Activated CD4-positive, alpha-beta T cell treated with anti-CD3 and anti-CD28 coated beads for 24 hours (primary cell): ENCODE measurements at places on chromosomes 5 and 9.

GRCh38 chr5:145324767-145325479, 510.2 kb downstream of the PRELID2 start:
- DNase-seq = no peak

DNA sequence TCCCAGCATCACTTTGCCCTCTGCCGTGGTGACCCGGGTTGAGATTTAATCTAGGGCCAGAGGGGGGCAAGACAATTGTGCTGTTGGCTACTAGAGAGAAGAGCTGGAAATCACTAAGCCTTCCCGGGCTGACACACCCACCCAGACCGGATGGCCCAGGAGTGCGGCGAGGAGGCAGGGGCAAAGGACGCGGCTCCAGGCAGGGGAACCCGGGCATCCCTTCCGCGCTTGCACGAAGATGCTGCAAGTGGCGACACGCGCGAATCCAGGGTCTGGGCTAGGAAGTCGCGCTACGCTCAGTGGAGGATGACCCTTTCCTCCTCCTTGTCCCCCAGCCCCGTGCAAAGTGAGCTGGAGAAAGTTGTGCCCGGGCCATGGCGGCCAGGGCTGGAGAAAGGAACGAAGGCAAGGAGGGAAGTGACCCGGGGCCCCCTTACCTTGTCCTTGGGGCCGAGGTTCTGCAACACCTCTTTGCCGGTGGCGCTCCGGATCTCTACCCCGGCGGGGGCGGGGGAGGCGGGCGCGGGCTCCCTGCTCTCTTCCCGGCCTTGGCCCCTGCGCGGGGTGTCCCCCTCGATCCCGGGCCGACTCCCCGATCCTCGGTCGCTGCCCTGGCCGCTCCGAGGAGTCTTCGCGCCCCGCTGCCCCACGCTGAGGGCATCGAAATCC, 693 bp downstream of the DPYSL3 start:
- no peak for DNase-seq

GRCh38 chr5:72179816-72180440, 72.7 kb downstream of the MAP1B start:
- no peak for DNase-seq

- no peak for DNase-seq
Measured at GRCh38 chr9:84916769-84917168, 247.2 kb downstream of the NTRK2 start.

- DNase-seq = no peak
Measured at GRCh38 chr9:7148243-7148765, 390.5 kb downstream of the KDM4C start.

DNA sequence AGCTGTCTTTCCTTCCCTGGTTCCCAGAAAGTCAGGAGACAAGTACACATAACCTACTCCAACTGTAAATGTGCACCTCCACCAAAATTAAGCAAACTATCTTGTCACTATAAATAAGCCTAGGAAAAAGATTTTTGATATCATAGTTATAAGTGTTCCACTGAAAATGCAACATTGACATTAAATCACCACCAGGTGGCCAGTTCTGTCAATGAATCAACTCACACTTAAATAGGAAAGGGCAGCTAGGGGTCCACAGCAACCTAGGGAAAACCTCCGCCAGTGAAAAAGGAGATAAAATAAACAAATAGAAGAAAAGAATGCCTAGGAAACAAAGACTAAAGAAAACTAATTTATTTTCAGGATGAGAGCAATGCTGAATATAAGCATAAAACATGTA, 243.0 kb upstream of the PTPRD start:
- DNase-seq = no peak

- DNase-seq = peak; percentile 63
Measured at GRCh38 chr9:87662808-87663528, 63.0 kb upstream of the CTSL start.

GRCh38 chr5:123244458-123244857, 155.4 kb downstream of the PRDM6 start:
- no peak for DNase-seq

GRCh38 chr5:147779694-147780093, 2.8 kb downstream of the JAKMIP2 start:
- no peak for DNase-seq

DNA sequence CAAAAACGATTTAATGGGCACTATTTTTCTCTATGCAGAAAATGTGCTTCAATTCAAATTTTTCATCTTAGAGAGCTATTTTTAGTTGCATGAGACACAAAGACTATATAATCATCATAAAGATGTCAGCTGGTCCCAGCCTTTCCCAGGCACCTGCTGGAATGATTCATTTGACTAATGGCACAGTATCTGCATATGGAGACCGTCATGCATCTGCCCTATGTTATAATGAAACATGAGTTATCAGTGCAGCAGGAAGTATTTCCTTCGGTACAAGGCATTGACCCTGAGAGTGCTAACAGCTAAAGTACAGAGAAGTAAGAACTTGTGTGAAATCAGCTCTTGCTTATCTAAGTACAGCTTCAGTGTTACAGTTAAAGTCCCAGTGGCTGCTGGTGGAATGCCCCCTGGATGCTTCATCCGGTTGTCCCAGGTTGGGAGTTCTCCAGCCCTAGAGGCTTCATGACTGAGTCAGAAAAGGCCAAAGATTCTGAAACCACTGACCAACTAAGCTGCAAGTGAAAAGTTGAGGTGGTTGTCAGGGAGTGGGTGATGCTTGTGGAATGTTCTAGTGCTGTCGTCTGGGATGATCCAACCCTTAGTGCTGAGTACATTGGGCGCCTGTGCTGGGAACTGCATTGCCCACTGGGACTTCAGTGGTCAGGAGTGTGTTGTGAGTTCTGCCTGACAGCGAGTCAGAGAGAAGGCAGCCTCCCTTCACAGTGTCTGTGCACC, 57.2 kb downstream of the MTRR start:
- no peak for DNase-seq

DNA sequence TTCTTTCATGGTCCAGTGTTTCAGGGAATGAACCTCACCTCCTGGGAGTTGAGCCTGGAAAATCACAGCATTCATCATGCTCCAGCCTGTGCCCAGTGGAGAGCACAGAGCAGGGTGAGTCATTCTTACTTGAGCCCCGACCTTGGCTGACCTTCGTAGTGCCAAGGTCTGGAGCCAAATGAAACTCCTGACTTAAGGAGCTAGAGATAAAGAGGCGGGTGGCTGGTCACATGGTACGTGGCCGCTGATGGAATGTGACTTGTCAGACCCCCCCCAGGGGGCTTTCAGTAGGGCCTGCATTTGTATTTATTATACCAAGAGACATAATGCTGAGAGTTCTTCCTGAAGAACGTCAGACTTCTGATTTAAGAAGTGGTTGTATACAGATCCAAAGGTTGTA, 15.0 kb upstream of the PIP5K1B start:
- no peak for DNase-seq

GRCh38 chr5:173493846-173494245, 122.6 kb downstream of the BOD1 start:
- DNase-seq = no peak

- DNase-seq = no peak
Measured at GRCh38 chr9:19496321-19497050, 87.7 kb downstream of the ACER2 start.
